ENCODE measurements at places on chromosomes 1 and 21.

DNA sequence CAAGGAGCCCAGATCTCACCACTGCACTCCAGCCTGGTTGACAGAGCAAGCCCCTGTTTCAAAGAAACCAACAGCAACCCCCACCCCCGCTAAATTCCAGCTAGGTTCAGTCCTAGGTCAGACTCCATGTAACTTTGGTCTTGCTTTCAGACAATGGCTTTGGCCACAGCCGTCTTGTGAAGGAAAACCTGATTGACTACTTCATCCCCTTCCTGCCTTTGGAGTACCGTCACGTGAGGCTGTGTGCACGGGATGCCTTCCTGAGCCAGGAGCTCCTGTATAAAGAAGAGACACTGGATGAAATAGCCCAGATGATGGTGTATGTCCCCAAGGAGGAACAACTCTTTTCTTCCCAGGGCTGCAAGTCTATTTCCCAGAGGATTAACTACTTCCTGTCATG, 12.9 kb downstream of the TOR3A start:
- no peak for DNase-seq

- no peak for DNase-seq
These were observed 75.2 kb upstream of the NEK2 start for GRCh38 chr1:211750599-211750998.

DNA sequence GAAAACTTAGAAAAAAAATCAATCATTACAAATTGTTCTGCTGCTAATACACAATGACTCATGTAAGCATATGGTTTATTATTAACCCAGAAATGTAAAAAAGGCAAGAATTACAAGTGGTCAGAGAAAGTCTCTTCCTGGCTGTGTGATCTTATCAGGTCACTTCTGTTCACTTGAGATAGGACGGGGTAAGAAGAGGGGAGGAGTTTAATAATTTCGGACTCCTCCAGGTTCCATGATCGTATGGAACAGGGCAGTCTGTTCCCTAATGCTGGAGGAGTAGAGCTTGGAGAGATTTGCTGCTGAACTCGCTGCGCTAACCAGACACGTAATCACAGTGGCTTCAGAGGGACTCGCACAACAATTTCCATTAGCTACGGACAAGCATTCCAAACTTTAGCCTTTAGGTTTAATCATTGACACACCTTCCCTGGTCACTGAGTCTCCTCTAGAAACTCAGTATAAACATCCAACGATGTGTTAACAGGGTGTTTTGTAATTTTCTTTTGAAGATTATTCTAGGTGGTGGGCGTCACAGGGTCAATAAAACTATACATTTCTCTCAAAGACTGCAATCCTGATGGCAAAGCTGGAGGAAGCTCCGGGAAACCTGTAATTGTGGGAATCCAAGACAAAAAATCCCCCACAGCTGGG, 1.3 kb downstream of the CRYZ start:
- no peak for DNase-seq

- no peak for DNase-seq
These were observed 18.9 kb upstream of the SLC26A9 start for GRCh38 chr1:205961991-205962820.

- DNase-seq, result no peak
These were observed 6.6 kb upstream of the SMIM12 start for GRCh38 chr1:34865981-34866761.
